ENCODE measurements at places on chromosomes 13 and 19. TPM values are rescaled to one million over a fixed set of nuclear protein-coding genes. Genes with fewer than 3 reads are reported as not detected.

DNA sequence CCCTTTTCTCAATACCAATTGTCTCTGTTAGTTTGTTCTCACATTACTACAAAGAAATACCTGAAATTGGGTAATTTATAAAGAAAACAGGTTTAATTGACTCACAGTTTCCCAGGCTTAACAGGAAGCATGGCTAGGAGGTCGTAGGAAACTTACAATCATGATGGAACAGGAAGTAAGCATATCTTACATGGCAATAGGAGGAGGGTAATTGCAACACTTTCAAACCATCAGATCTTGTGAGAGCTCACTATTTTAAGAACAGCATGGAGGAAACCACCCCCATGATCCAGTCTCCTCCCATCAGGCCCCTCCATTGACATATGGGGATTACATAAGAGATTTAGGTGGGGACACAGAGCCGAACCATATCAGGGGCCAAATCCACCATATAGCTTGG, 1210.1 kb upstream of the SPRY2 start:
- no peaks in the 10 kb centered on the region for H3K4me1 ChIP-seq
- DNase-seq, result no peak
- no peak overlapping the region for H3K27ac ChIP-seq
- no peaks in the 10 kb centered on the region for H3K36me3 ChIP-seq
- H3K27me3 ChIP-seq, result no peaks in the 10 kb centered on the region

GRCh38 chr13:39765801-39766463, 110.5 kb downstream of the COG6 start:
- no peak overlapping the region for H3K27ac ChIP-seq
- H3K4me3 ChIP-seq, result no peak overlapping the region
- H3K27me3 ChIP-seq, result no peaks in the 10 kb centered on the region
- H3K36me3 ChIP-seq, result no peaks in the 10 kb centered on the region
- DNase-seq, result no peak

- no peak overlapping the region for H3K27ac ChIP-seq
- no peaks in the 10 kb centered on the region for H3K27me3 ChIP-seq
- H3K4me1 ChIP-seq, result no peaks in the 10 kb centered on the region
Measured at GRCh38 chr13:46858776-46859175, 38.1 kb downstream of the HTR2A start.

DNA sequence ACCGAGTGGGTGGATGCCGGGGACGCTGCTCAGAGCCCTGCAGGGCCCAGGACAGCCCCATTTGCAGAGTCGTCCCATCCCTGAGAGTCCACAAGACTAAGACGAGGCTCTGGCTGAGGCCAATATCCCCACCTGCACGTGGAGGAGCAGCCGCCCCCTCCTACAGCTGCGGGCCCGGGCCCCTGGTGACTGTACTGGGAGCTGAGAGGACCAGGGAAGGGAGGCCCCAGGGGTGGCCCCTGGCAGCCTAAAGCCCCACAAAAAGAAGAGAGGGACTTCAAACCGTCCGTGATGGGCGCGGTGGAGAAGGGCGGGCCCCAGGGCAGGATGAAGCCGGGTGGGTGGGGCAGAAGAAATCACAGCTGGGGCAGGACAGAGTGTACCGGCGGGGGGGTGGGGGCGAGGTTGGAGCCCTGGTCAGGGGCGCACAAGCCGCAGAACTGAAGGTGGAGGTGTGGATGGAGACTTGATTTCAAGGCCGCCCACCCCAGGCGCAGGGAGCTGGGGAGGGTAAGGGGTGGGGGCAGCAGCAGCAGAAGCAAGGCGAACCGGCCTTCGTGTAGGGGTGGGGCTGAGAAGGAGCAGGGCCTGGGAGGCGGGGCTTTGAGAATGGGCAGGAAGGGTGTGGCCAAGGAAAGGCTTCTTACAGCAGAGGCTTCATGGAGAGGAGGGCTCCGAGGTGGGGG, 12.9 kb downstream of the CFD start:
- no peak overlapping the region for H3K27ac ChIP-seq
- DNase-seq, result no peak
- no peaks in the 10 kb centered on the region for H3K27me3 ChIP-seq
- no peak overlapping the region for H3K4me3 ChIP-seq
- peaks cover 5% of the 10 kb centered on the region for H3K4me1 ChIP-seq

The DPF1 gene
- total RNA-seq, result 7.5 TPM

The LRRC25 gene
- total RNA-seq, result 0.15 TPM

Data from Panc1 (cell line).